ENCODE measurements at places on chromosomes 12 and 14.
A peak's percentile ranks its signal among the peaks of the same experiment; 100 is the strongest.

DNA sequence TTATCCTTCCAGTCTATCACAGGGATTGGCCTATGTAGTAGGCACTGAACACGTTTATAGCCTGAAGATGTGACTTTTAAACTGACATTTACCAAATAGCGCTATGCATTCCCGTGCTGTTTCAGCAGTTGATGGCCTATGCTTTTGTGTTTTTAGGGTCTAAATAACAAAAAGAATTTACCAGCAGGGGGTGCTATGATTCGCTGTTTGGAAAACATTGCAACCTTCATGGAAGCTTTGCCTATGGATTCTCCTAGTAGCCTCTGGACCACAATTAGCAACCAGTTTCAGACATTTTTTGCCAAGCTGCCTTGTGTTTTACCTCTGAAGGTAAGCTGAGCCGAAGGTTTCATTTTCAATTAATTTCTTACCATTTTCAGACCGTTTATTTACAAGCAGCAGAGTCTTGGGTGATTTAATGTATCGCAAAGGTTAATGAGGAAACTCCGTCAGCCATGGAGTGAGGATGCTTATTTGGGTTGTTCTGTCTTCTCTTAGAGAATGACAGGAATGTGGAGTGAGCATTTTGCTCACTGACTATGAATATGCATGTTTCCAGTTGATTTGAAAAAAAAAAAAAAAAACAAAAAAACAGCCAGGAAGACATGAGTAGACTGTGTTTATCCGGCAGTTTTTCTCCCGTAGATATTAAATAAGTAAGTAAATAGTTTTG, 133.1 kb downstream of the PRIMA1 start:
- peak; percentile 6 for DNase-seq

DNA sequence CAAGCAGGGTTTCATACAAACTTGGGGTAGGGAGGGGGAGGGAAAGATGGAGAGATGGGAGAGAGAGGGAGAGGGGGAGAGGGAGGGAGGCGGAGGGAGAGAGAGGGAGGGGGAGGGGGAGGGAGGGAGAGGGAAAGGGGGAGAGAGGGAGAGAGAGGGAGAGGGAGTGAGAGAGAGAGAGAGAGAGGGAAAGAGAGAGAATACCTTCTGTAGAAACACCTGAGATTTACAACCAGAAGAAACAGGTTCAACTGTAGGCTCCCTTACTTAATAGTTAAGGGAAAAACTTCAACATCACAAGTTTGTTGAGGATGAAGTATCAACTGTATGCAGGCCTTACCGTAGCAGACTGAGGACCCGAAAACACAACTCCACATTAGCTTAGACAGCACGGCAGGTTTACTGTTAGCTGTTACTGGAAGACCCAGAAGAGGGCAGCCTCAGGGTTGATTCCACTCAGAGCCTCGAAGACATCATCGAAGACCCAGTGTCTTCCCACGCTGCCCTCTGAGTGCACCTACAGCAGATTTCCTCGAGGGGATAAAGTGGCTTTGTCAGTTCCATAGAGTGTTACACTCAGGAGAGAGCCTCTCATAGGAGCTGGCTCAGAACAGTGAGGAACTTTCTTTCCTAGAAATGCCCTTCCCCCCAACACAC, 72.4 kb downstream of the NT5DC3 start:
- no peak for DNase-seq

GRCh38 chr14:83255015-83255726, 1721.5 kb upstream of the SEL1L start:
- DNase-seq, result no peak

DNA sequence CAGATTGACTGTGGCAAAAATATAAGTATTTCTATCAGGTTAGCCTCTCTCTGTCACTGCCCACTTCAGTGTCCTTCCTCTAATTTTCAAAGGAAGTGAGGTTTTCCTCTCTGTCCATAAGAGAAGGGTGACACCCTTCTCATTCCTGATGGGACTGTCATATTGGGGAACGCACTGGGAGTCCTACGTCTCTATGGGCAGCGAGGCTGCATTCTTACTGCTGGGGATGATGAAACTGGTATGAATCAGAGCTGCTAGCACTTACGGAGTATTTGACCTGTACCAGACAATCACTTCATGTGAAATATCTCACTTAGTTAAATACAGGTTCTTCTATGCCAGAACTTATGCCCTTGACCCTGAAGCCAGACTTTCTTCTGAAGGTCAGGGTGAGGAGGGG, 436.3 kb downstream of the DPF3 start:
- DNase-seq, result no peak

DNA sequence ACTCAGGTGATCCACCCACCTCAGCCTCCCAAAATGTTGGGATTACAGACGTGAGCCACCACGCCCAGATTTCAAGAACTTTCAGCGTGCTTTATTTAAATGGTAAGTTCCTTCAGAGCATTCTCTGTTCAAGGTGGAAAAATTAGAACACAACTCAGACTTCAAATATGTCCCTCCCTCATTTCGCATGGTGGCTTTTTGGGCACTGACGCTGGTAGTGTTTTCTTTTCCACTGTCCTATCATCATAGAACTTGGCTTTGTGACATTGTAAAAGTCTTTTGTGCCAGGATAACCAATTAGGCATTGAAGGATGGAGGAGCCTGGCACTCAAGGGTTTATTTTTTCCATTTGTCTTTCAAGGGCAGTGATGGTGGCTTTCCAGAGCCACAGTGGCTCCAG, 190.8 kb downstream of the NUAK1 start:
- DNase-seq, result no peak

DNA sequence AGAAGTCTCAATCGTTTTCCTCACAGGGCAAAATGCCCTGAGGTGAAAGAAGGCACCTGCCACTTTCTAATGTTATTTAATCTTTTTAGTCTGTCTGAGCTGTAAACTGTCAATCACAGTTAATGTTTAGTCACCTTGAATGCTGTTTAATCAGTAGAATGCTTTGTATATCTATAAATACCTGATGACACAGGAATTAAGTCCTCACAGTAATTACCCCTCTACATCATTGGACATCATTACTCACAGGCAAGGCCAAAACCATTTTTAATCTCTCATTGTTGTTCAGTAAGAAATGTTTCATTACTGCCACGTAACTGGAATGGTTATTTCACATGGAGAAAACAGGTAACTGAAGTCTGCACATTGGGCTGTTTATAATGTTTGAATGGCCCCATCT, 178.8 kb downstream of the EXOC5 start:
- DNase-seq, result no peak

DNA sequence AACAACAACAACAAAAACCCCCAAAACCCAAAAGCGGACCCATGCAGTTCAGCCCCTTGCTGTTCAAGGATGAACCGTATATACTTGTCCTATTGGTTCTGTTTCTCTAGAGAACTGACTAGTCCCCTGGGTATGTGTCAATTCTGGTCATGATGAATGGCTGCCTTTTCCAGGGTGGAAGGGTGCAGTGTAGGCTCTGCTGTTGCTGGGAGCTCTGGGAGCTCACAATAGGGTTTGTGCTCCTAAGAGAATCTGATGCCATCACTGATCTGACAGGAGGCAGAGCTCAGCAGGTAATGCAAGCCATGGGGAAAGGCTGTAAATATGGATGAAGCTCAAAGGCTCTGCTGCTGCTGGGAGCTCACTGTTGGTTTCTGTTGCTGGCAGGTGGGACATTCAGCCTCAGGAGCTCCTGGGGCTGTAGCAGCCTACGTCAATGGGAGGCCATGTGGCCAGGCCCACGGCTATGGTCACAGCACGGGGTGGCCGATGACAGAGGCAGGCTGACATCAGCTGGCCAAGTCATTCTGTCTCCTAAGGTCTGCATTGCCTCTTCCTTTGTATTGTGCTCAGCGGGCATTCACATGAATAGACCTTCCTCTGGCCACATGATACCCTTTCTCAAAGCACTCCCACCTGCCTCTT, 37.9 kb downstream of the DLK1 start:
- no peak for DNase-seq

DNA sequence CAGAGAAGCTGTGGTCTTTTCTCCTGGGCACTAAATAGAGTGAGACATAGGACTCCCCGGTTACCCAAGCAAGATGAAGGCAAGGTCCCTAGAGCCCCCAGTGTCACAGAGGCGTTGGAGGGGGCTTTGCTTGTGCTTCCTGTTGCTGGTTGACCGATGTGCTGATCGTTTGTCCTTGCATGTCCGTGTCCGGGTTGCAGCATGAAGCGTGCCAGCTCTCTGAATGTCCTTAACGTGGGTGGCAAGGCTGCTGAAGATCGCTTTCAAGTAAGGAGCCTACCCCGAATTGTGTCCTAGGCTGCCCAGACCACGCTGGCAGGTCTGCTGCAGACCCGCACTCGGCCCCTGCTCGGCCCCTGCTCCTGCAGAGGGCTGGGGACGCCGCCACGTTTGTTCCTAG, 23.1 kb downstream of the XRCC3 start:
- no peak for DNase-seq

GRCh38 chr12:117921929-117922777, 46.6 kb downstream of the KSR2 start:
- DNase-seq, result no peak

- DNase-seq, result no peak
Measured at GRCh38 chr14:58026219-58026618, 125.8 kb downstream of the ARMH4 start.

GRCh38 chr14:68589447-68590200, 203.2 kb downstream of the ZFP36L1 start:
- no peak for DNase-seq

GRCh38 chr14:85873006-85873405, 343.1 kb downstream of the FLRT2 start:
- no peak for DNase-seq

DNA sequence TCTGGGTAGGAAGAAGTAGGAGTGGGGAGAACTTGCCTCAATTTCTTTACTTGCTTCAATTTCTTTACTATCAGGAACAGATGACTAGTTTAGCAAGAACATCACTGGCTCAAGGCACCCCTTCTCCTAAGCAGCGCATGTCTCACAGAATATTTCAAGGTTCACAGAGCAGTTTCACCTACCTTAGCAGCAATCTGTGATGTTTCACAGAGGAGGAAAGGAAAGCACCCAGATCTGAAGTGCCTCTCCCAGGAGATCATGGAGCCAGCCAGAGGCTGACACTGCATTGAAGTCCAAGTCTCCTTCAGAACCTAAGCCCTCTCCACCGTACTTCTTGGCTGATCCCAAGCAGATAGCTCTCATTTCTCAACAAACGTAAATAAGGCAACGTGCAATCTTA, 118.7 kb upstream of the PCED1B start:
- DNase-seq, result no peak

DNA sequence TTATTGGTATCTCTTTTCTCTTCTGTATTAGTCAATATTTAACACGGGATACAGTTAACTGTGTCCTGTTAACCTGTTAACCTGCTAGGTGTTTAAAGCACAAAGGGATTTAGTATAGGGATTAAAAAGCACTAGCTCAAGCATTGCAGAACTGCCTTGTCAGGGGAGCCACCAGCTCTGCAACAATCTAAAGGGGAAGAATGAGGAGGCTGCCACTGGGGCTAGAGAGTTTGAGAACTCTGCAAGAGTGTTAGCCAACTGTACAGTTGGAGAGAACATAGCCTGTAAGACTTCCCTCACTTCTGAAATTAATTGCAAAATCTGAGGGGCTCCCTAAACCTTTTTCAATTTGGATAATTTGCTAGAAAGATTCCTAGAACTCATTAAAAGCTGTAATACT, 6.5 kb upstream of the VRK1 start:
- no peak for DNase-seq

DNA sequence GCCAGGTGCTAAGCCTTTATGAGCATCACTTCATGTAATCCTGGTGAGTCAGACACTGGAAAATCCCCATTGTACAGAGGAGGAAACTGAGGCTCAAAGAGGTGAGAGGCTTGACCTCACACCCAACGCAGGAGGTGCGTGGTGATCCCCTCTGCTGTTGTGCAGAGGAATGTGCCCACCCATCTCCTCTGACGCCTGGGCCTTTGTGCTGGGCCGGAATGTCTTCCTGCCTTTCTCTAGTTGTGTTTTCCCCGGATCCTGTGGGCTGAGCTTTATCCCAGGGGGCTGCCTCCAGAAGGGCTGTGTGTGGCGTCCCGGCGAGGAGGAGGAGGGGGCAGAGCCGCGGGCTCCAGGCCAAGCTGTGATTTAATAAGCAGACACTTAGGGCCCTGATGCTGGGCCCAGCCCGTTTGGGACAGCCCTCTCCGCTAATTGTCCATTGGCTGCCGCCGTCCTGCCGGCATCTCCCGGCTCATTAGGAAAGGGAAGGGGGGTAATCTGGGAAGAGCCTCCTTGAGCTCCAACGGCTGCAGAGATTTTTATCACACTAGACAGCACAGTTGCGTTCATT, 653.6 kb downstream of the MED13L start:
- DNase-seq, result no peak

GRCh38 chr12:115941362-115941761, 336.1 kb downstream of the MED13L start:
- DNase-seq, result no peak

DNA sequence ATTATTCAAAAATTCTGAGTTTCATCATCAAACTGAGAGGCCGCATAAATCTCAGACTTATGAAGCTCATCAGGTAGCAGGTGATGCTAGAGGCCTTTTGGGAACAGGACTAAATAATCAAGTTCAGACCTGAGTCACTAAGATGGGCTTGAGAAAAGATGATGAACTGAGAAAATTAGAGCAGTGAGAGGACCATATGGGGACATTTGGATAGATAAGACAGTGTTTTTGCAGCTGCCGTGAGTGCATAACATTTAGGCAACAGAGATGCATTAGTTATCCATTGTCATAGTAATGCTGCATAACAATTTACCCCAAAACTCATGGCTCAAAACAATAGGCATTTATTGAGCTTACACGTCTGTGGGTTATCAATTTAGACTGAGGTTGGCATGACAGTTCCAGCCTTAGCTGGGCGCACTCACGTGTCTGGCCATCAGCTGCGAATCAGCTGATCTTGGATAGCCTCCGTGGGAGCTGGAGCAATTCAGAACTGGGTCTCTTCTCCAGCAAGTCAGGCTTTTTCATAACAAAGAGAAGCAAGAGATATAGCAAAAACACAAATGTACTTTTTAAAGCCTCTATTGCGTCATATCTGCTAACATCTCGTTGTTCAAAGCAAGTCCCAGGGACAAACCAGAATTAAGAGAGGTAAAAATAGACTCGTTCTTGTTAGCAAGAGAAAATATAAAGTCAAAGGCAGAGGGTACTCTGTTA, 72.8 kb downstream of the CAPZA3 start:
- DNase-seq, result no peak

DNA sequence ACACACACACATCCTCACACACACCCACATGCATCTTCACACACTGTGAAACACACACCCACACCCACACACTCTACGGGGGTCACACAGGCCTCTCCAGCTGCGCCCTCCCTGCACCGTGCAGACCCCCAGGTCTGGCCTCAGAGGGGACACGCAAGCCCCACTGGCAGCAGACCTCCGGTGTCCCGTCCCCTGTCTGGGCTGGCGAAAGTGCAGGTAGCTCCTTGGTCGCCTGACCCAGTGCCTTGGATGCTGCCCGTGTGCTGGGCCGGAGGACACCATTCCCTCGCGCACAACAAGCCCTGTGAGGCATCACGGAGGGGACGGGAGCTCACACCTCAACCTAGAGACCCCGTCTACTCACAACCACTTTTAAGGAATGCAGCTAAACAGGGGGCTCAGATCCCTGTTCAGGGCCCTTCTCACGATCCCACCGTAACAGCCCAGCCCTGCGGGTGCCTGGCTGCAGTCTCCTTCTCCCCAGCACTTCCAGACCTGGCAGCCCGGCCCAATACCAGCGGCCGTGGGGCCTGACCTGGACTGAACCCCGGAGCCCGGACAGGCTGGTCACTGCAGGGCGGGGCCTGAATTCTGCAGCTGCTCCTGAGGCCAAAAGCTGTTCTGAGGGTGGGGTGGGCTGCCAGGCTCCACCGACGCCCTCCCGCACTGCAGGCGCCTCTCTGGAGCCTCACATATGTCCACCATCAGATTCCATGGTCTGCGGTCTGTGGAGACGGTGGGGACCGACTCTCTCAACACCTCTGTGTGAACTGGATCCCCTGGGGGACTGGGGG, 42.1 kb upstream of the FZD10 start:
- DNase-seq, result no peak

All from activated CD8-positive, alpha-beta T cell treated with anti-CD3 and anti-CD28 coated beads for 36 hours (primary cell).